Activated naive CD4-positive, alpha-beta T cell (primary cell): ENCODE measurements at places on chromosomes 6 and 20.

DNA sequence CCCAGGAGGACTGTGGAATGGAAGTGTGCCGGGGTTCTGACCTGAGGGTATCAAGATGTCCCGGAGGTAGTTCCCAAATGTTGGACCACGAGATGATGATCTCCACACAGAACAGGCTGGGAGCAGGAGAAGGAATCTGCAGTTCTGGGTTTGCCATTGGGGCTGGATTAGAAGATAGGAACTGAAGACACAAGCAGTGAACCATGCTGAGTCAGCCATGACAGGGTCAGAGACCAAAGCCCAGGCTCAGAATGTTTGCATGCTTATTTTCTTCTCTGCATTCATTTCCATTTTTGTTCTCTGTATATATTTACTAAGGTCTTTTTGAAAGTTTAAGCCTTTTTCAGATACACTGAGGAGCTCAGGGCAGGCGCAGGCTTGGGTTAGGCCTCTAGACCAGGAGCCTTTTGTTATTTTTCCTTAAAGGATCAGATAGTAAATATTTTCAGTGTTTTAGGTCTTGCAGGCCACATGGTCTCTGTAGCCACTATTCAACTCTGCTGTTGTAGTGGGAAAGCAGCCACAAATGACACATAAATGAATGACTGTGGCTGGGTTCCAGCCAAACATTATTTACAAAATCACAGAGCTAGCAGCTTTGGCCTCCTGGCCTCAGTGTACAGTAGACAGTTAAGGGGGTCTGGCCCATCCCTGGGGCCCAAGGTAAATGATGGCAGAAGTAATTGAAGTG lies 28.5 kb downstream of the SLC35D3 start:
- DNase-seq, result no peak

GRCh38 chr20:37392441-37393195 lies 46.7 kb downstream of the SRC start:
- no peak for DNase-seq

DNA sequence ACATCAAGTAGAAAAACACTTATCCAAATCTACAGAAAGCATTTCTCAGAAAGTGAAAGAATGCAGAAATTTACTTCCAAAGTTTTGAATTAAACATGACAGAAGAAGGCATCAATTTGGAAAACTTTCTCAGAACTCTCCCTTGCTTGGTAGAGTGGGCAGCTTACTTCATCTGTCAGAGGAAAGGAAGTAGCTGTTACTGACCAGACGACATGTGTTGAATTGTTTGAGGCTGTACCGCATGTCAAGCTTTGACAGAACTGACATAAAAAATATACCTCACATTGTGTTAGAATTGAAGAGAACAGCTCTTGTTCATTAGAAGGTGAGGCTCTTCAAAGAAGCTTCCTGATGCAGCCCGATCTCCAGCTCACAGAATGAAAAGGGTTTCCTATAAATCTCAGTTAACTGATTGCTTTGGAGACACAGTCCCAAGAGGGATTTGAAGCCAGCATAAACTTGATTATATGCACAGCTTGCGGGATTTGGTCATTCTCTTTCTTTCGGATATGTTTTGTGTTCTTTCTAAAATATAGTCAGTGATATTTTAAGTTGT lies 190.7 kb downstream of the PLCB1 start:
- no peak for DNase-seq

DNA sequence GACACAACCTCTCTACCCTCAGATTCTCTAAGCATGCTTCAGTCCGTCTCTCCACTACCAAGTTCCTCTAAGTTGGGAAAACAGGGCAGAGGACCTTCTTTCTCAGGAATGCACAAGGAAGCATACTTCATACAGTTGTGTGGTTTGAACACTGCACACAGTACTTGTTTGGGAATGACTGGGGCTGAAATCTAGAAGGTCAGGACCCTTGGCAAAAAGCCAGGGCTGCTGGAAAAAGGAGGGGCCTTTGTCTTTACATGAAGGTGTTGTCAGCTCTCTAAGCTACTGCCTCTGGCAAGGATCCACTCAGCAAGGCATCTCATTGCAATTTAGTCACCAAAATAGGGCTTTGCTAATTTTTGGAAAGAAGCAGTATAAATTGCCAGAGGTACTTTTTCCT lies 20.7 kb upstream of the HEY2 start:
- no peak for DNase-seq

GRCh38 chr6:4809999-4810918 lies 34.1 kb downstream of the CDYL start:
- no peak for DNase-seq

DNA sequence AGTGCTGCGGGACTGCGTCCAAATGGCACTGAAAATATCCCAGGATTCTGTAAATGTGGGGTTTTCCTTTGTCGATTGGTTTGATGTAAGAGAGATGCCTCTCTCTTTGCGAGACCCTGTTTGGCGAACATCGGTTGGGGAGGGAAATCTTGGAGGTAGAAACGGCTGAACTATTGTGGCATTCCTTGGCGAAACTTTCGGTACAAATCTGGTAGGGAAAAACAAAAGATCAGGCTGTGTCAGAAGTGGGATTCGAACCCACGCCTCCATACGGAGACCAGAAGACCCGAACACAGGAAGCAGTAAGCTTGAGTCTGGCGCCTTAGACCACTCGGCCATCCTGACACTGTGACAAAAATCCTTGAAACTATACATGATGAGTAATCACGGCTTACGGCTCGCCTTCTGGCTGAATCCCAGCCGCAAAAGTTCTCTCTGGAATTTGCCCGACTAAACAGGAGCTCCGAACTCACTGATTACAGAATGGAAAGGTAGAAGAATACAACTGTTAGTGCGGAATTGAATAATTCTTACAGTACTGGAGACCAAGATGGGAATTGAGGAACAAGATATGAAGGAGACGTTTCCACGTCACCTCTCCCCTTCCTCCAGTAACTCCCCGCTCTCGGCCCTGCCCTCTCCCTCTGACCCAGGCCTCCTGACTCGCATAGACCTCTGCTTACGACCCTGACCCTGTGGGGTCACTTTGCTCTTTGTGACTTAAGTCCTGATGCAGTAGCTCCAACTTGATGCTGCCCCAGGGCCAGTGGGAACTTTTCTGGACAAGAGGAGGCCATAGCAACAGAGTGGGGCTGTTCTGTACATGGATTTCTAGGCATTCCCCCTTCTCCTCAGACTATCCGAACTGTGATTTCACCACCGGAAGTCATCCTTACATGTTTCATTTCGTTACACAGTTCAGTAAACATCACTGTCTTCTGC lies 132.8 kb upstream of the ZNF184 start:
- DNase-seq, result no peak

DNA sequence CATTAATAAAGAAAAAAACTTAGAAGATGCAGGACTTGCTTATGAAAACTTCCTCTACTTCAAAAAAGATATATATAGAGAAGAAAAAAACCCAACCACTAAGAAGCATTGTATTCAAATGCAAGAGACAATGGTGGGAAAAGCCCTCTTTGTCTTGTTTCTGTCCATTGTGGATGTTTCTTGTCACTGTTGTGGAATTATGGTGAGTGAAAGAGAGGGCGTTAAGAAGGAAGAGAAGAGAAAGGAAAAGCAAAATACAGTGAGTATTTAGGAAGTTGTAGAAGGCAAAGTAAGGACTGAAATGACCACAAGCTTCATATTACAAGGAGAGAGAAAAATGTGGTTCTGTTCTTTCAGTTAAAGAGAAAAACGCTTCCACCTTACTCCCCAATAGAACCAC lies 14.1 kb upstream of the THBD start:
- no peak for DNase-seq

- DNase-seq, result no peak
Observed at GRCh38 chr6:36305885-36306284, 30.8 kb downstream of the BNIP5 start.

DNA sequence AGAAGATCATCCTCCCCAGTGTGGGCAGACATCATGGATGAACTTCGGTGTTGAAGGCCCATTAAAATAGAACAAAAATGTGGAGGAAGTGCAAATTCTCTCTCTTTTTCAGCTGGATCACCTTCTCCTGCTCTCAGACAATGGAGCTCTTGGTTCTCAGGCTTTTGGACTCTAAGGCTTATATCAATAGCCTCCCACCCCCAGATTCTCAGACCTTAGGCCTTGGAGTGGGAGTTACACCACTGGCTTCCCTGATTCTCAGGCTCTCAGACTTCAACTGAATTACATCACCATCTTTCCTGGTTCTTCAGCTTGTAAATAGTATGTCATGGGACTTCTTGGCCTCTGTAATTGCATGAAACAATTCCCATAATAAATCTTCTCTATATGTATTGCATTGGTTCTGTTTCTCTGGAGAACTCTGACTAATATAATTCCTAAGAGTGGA lies 36.6 kb downstream of the NSFL1C start:
- no peak for DNase-seq

- no peak for DNase-seq
Observed at GRCh38 chr20:50969435-50969834, 10.8 kb downstream of the MOCS3 start.

DNA sequence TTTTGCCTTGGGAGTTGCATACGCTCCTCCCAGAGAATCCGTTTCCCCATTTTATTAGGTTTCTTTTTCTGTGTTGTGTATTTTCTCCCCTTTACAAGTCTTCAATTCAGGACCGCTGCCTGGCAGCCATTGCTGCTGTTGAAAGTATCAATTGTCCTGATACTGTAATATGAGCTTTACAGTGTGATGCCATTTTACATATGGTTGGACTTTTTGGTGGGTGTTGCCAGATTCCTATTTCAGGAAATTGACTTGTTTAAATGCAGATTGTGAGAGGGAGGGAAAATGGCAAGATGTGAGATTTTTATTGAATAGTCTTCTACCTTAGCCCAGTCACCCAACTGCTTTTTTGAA lies 1.2 kb downstream of the PANK2 start:
- no peak for DNase-seq

GRCh38 chr6:147071776-147072175 lies 132.4 kb upstream of the STXBP5 start:
- no peak for DNase-seq

- no peak for DNase-seq
Observed at GRCh38 chr6:83884523-83884922, 25.0 kb downstream of the CYB5R4 start.

DNA sequence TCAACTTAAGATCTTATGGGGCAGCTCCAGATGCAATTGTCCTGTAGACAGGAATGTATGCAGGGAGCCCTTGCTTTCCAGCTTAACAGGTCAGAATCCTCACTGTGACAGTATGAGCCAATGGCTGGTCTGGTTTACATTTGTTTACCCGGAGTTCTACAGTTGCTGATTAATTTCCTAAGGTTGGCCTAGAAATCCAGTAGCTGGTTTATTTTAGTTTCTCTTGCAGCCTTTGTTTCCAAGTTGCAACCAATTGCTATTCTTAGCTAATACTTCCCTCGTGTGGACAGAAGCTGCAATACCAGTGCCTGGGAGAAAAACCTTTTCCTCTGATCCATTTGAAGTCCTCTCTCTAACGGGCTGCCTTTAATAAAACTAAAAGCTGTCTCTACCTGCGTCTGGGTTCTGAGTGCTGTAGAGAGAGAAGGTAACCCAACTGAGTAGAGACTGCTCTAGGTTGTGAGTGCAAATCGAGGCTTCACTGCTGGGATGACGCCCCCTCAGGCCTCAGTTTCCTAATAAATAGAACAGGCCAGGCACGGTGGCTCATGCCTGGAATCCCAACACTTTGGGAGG lies 45.9 kb downstream of the ZNF217 start:
- no peak for DNase-seq

DNA sequence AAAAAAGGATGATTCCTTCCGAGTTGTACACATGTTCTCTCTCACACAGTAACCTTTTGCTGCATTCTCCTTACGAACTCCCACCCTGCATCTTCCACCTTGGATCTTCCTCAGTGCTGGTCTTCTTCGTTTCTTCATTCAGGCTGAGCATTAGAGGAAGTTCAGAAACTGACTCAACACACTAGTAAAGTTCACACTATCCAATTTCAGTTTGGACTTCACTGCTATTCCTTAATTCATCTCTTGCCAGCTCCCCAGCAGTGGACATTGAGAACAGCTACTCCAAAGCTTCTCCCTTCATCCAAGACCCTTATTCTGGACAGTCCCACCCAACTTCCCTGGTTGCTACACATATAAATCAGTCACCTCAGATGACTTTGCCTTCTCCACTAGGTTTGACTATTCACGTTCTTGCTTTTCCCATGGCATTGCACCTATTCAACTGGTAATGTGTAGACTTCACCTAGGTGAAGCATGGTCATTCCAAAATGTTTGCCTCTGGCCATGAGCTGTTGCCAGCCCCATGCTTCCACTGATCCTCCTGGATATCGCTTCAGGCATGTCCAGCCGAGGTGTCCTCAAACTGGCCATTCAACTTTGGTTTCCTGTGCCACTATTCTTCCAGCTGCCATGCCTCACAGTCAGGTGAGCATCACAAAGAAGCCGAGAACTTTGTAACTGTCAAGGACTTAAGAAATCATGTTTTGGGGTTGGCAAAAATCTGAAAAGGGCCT lies 103.9 kb upstream of the EMILIN3 start:
- DNase-seq, result no peak

DNA sequence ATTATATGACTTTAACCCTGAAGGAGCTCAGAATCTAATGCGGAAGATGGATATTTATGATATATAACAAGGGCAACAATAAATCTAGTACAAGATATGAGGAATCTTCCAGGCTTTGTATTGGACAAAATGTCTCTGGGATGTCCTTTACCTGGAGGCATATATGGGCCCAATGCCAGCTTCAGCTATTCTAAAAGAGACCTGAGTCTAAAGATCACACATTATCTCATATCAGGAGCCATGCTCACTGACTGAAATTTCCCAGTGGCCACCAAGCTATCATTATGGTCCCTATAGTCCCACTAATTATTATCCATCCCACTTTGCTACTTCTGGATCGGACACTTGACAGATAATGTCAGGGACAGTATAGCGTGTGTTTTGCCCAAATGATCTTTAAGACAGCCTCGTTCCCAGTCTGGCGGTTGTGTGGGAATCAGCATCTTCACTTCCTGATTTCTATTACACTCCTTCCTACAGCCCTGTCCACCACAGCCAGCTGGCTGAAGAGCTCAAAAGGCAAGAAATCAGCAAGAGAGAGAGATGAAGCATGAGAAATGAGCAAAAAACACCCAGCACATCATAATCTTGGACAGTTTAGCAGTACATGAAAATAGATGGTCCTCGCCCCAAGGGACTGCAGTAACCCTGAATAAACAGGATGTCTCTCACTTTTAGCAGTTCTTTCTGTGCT lies 34.9 kb downstream of the KLHL31 start:
- no peak for DNase-seq

DNA sequence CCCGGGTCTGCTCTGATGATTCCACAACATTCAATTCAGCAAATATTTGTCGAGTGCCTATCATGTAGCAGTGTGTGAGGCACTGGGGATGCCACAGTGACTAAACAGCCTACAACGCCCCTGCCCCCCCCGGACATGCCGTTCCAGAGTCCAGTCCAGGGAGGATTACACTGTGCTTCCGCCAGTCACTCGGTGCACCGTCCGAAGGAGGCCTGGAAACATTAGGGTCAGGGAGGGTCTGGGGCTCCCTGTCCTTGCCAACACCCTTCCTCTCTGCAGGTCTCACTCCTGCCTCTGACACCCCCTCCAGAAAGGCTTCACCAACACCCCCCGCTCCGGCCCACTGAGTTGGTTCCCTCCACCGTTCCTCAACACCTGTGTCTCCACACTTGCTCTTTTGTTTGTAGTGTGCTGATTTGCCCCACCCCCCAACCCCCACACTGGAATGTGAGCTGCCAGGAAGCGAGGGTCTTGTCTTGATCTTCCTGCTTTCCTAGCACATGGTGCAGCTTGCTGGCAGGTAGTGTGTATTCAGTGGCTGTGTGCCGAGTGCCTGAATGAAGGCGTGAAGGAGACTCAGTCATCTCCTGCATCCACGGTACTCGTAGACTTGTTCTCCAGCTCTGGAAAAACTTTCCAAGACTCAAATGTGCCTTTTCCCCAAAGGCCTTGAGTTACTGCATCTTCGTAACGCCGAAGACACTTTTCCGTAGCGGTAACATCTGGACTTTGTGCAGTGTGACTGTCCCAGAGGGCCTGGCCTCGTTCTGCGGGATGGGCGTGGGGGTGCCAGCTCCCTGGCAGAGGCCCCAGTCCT lies 150.4 kb downstream of the ZDHHC14 start:
- no peak for DNase-seq
